ENCODE measurements at places on chromosomes 12 and 14.

DNA sequence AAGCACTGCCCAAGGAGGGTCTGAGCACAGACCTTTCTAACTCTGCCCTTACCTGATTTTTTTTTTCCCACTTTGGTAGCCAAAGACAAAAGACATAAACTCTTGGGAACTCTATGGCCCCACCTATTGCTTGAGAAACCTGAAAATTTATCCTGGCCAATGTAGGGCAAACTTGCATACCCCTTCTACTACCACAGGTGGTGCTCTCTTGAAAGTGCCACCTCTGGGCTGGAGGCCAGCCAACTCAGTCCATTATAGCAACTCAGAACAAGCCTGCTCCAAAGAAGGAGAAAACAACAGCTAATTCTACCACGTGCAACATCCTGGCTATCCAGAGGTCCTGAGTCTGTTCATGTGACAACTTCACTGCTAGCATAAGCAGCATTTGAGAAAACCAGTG, 55.7 kb upstream of the ABCD2 start:
- no peak for DNase-seq

GRCh38 chr12:11553871-11554533, 95.5 kb upstream of the ETV6 start:
- peak; percentile 71 for DNase-seq

- no peak for DNase-seq
Observed at GRCh38 chr12:22395666-22396065, 61.2 kb upstream of the ST8SIA1 start.

GRCh38 chr12:107749083-107749482, 11.9 kb downstream of the PRDM4 start:
- no peak for DNase-seq

- DNase-seq = no peak
Observed at GRCh38 chr14:56057071-56057741, 61.0 kb upstream of the PELI2 start.

- no peak for DNase-seq
Observed at GRCh38 chr14:105156414-105157375, 11.9 kb downstream of the JAG2 start.

- no peak for DNase-seq
Observed at GRCh38 chr12:106974511-106974910, 12.4 kb downstream of the MTERF2 start.

DNA sequence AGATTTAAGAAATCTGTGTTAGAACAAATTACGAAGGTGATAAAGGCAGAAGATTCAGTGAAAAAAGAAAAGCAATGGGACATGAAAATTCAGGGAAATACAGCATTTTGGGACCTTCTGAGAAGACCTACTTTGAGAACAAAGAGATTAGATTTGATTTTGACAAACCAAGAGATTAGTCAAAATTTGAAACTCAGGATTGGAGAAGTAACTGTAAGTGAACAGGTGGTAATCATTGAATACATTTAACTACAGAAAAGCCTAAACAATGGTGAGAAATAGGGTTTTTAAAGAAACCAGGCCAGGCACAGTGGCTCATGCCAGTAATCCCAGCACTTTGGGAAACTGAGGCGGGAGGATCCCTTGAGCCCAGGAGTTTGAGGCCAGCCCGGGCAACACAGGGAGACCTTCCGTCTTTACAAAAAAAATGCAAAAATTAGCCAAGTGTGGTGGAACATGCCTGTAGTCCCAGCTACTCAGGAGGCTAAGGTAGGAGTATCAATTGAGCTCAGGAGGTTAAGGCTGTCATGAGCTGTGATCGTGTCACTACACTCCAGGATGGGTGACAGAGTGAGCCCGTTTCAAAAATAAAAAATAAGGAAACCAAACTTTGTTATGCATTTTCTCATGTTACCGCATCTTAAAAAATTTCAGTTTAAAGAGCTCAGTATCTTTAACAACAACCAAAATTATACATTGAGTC, 8.9 kb upstream of the SAV1 start:
- no peak for DNase-seq

- peak; percentile 6 for DNase-seq
Observed at GRCh38 chr14:39175445-39176262, 600 bp downstream of the PNN start.

GRCh38 chr14:104268725-104269436, 130.5 kb downstream of the KIF26A start:
- no peak for DNase-seq

GRCh38 chr14:105075379-105076295, 10.4 kb upstream of the GPR132 start:
- no peak for DNase-seq

DNA sequence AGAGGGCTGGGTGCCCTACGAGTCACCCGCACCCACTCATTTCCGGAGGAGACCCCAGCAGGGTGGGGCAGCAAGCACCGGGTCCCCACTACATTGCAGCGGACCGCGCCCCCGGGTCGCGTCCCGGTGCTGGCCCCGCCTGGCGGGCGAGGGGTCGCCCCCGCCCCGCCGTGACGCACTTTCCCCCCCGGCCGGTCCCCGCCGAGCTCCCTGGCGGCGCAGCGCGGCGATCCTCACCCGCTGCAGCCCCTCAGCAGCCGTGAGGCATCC, 106.1 kb downstream of the PRICKLE1 start:
- no peak for DNase-seq

DNA sequence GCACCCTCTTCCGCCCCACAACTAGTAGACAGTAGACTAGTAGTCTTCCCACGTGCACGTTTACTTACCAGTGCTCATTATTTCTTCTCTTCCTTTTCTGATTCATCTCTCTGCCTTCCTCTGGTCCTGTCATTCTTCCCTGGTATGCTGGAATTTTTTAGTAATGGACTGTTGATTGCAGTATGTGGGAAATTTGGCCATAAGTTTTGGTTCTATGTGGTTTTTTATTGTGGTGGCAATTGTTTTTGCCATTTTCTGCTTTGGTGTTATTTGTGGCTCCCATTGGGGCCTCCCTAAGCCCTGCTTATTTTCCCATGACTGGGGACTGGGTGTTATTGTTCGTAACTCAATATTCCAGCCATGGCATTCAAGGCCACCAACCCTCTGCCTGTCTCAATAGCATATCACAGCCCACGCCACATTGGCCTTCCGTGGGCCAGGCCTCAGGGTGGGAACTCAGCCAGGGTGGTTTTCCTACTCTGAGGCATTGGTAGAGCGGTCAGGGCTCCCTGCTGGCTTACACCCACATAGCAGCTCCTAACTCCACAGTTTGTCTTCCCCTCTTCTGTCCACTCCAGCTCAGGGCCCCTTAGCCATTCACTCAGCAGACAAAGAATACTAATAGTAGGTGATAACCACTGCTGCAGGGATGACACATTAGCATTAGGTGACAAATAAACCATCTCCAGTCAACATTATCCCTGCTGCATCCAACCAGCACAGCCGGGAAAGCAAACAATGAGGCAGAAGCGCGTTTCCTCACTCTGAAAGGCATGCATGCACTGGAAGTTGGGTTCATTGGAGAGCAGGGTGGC, 321.5 kb downstream of the CACNA1C start:
- no peak for DNase-seq

DNA sequence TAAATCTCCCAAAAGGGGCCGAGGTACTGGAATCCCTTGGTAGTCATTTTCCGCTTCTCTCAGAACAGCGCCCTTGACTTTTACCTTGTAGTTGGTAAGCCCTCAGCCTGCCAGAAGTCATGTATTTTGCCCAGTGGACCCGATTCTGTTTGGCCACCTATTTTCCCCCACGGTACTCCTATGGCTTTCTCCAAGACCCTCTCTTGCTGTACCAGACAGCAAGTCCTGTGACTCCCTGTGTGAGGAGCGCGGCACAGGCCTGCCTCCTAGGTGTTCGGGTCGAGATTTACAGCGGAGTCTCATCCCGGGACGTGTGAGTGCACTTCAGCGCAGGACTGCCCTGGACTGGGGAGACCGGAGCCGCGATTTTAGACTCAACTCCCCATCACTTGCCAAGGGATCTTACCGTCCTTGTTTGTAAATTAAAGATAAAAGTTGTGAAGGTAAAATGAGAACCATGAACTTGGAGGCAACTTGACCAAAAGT, 1.1 kb upstream of the MBD6 start:
- DNase-seq = no peak

DNA sequence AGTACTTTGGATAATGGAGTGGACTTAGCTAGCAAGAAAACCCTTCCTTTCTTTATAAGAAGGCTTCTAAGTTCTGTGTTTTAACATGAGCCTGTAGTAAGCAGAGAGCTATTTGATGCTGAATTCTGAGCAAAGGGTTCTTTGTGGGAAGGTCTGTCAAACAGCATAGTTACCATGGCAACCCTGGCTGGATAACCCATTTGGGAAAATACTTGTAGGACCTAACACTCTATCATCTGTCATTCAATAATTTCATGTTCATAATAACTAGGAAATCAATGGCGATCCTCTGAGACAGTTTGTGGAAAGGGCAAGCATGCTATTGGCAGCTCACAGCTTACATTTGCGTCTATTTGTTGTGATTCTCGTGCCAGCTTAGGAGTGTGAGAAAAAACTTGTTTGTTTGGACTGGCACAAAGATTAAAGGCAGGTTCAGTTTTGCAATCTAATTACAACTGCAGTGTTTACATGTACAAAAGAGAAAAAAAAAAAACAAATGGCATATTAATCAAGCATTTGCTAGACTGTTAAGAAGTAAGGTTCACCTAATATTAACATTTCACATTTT, 219.2 kb downstream of the PDZRN4 start:
- DNase-seq = peak; percentile 5

- no peak for DNase-seq
Observed at GRCh38 chr14:34548472-34548981, 9.0 kb upstream of the EAPP start.

- DNase-seq = no peak
Observed at GRCh38 chr12:124437617-124438436, 129.6 kb downstream of the NCOR2 start.
